Renal pelvis (tissue), 12 donors: ENCODE measurements at places on chromosomes 6 and 20. TPM values are rescaled to one million over a fixed set of nuclear protein-coding genes. Genes with fewer than 3 reads are reported as not detected.

The MLN gene
- polyA plus RNA-seq = 1.4 TPM

The SLCO4A1 gene
- polyA plus RNA-seq = 4.4 TPM

The CASS4 gene
- 2.3 TPM for polyA plus RNA-seq

The RGS17 gene
- polyA plus RNA-seq = 1.9 TPM

- no peak for DNase-seq
Observed at GRCh38 chr20:43837856-43838702, 76.6 kb upstream of the TOX2 start.

GRCh38 chr6:125943528-125944433 lies 12.8 kb upstream of the HINT3 start:
- DNase-seq = no peak

DNA sequence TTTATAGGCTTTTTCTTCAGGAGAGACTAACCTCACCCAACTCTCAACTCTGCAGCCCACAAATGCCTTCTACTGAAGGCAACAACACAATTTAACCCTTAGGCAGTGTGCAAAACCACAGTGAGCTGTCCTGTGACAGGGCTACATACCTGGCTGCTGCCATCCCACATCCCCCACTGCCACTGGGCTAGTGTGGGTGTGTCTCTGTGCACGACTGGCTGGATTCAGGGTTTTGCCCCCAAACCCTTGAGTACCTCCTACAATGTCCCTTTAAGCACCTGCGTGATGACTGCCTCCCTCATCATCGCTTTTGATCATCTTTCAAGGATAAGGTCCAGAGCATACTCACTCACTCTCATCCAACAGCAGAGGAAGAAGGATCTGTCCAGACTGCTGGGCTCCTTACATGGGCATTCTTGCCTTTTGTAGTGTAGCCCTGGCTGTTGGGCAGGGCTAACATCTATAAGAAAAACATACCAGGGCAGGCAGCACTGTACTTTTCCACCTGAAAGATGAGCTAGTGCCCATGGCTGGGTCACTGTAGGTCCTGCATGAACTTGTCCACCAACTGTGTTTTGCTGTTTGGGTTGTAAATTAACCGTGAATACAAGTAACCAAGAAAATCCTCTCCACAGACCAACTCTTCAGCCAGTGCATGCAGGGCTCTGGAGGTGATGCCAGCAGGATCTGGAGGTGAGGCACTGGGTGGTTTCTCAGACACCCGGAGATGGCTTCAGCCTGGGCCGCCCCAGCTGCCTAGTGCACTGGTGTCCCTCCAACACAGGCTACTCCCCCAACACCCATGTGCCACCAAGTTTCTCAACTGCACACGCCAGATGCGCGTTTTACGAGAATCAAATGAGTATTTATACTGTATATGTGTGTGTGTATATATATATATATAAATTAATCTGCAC lies 45.2 kb downstream of the PLCG1 start:
- DNase-seq = no peak

- peak; percentile 38 for DNase-seq
Observed at GRCh38 chr6:158718461-158719046, 68.7 kb downstream of the SYTL3 start.

DNA sequence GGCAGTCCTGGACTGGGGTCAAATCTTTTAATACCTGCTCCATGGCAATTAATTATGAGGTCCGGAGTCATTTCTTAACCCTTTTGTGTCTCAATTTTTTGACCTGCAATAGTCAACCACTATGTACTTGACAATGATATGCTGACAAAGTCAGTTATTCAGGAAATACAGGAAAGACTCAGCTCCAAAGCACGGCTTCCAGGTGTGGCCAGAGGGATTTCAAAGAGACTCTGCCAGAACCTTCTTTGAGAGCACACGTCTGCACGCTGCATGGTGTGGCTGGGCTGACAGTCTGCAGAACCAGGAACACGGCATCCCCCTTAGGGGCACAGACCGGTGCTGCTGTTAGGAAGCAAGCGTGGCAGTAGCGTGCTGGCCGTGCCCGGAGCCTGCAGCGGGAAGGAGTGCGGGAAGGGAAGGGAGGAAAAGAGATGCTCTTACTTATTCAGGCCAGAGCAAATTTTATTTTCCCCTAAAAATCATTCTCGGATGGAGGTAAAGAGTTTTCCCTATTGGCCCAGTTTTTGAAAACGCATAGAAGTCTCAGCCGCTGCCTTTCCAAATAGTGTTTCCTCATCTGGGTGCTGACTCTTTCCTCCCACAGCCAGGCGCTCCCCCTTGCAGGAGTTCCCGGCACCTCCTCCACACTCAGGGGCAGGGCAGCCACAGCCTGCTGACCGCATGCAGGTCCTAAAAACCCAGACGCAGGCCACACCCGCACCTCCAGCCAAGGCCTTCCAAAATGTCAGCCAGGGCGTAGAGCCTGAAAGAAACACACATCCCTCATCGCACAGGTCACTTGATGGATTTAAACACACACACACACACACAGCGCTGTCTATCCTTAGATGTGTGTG lies 187.4 kb upstream of the SNX9 start:
- DNase-seq = no peak

DNA sequence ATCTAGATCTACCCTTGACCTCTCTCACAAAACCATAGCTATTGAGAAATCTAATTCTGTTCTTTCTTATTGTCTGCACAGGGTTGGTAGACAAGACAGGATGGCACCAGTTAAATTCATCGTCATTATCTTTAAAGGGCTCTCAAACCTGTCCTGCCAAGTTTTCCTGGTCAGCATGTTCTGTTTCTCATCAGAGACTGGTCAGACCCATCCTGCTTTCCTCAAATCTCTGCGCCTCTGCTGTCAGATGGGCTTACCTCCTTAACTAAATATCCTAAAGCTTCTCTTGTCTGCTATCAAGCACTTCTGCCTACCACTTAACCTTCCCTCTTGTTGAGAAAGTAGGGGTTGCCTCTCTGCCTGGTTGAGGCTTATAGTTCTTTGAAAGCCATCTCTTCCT lies 125.2 kb downstream of the MYO6 start:
- DNase-seq = no peak

- DNase-seq = no peak
Observed at GRCh38 chr6:72811971-72812421, 190.1 kb downstream of the KCNQ5 start.

GRCh38 chr6:151870375-151870774 lies 62.9 kb downstream of the ESR1 start:
- DNase-seq = no peak

GRCh38 chr20:59023616-59024015 lies 4.4 kb downstream of the TUBB1 start:
- no peak for DNase-seq
